ENCODE measurements at places on chromosomes 11 and 22.

GRCh38 chr22:37449331-37450001, 22.2 kb upstream of the ELFN2 start:
- peak; percentile 49 for DNase-seq

- DNase-seq = no peak
Observed at GRCh38 chr11:65862191-65862735, 2.0 kb downstream of the MUS81 start.

DNA sequence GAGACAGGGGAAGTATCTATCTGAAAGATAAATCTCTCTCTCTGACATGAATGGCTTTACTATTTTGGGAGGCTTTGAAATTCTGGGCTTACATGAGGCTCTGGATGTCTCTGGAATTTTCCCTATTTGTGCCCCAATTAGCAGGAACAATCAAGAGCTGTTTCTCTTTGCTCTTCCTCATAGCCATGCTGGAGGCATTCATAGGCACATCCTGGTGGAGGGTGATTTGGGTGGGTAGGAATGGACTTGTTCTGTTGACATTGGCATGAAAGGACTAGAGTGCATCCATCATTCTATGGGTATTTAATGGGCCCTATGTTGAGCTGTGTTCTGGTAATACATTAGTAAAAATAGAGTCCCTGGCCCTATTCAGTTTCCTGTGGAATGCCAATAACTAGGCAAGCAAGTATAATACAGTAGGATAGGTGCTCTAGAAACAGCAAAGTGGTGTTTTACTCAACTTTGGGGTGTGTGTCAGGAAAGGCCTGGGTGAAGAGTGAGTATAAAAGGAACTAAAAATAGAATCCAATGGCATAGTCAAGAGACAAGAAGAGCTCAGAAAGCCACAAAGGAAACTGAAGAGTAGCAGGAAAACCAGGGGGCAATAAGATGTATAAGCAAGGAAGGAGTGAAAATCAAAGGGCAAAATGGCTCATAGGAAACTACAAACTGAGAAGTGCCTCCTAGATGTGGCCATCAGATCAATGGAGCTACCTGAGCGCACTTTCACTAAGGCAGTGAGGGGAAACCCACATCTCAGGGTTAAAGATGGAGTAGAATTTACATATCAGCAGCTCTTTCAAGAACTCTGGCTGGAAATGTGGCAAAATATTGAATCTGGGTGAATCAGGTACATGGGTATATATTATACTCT, 45.0 kb downstream of the CWC15 start:
- DNase-seq = no peak

GRCh38 chr11:6202041-6202440, 3.0 kb downstream of the OR52W1 start:
- no peak for DNase-seq

DNA sequence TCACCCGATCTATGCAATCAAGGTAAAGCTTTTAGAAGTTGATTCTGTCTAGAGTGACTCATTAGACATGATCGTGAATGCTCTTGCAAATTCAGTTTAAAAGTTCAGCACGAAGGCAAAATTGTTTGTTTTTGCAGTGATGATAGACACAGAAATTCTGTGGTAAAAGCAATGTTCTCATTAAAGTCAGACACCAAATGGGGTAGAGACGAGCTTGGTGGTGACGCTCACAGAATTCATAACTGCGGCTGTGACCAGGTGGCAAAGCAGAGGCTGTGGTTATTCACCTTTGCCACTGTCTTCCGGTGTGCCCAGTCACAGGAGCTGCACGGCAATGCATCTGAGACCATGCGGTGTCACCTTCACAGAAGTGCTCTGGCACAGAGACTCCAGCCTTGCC, 83.4 kb downstream of the WNT7B start:
- no peak for DNase-seq

DNA sequence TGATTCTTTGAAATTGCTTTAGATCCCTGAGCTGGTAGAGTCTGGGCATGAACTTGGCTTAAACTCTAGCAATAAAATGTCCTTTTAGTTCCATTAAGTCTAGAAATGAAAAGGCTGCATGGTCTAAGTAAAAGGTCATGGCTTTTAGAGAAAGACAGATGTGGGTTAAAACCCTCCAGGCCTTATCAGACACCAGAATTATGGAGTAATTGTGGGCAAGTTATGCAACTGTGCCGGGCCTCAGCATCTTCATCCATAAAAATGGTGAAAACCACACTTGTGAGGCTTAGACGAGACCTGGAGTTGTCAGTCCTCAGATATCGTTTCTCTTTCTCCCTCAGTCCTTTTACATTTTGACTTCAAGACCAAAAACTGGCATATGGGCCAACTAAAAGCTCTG, 597.9 kb upstream of the KIRREL3 start:
- DNase-seq = no peak

GRCh38 chr11:68940651-68941323, 37.1 kb downstream of the IGHMBP2 start:
- no peak for DNase-seq

DNA sequence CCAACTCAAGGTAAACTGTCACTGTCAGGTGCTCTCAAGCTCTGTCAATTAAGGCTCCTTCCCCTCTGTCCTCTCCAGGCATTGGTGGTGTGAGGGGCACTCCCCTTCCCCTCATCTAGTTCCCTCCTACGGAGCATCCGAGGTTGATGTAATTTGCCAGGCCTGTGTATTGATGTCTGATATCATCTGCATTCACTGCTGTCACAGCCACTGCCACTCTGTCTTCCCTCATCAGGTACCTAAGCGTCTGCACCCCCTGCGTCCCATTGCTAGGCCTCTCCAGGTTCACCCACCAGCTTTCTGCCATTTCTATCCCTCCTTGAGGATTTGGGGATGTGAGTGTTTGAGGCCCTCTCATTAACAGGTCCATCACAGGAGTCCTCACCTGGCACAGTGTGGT, 50.0 kb upstream of the SYT13 start:
- DNase-seq = no peak

- DNase-seq = peak; percentile 56
Observed at GRCh38 chr22:24510637-24511625, 15.8 kb downstream of the UPB1 start.

GRCh38 chr22:37218771-37219411, 6.6 kb upstream of the SSTR3 start:
- no peak for DNase-seq

DNA sequence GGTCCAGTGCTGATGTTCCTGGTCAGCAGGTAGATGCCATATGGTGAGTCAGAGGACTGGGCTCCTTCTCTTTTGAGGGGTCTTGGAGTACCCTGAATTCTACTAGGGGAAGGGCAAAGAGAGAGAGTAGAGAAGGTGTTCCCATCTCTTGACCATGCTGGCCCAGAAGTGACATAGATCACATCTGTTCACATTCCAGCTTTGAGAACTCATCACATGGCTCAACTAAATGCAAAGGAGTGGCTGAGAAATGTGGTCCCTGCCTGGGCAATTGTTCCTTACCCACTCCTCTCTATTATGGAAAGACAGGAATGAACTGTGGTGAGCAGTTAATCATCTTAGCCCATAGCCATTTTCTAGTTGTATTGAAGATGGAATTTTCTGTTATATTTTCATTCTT, 105.4 kb upstream of the TIMP3 start:
- DNase-seq = no peak

DNA sequence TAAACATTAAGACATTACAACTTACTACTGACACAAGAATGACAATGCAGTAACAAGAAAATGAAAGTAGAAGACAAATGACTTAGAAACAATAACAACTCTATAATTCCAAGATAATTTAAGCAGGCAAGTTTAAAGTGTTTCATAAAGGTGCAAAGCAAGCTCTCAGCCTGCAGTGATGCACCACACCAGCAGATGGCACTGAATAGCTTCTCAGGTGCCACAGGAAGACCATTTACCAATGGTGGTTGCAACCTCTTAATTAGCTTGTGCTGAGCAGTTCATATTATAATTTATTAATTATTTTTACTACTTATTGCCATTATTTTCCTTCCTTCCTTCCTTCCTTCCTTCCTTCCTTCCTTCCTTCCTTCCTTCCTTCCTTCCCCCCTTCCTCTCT, 60.6 kb downstream of the NXPE2 start:
- peak; percentile 47 for DNase-seq

GRCh38 chr11:118606157-118606843, 1.1 kb upstream of the PHLDB1 start:
- no peak for DNase-seq

DNA sequence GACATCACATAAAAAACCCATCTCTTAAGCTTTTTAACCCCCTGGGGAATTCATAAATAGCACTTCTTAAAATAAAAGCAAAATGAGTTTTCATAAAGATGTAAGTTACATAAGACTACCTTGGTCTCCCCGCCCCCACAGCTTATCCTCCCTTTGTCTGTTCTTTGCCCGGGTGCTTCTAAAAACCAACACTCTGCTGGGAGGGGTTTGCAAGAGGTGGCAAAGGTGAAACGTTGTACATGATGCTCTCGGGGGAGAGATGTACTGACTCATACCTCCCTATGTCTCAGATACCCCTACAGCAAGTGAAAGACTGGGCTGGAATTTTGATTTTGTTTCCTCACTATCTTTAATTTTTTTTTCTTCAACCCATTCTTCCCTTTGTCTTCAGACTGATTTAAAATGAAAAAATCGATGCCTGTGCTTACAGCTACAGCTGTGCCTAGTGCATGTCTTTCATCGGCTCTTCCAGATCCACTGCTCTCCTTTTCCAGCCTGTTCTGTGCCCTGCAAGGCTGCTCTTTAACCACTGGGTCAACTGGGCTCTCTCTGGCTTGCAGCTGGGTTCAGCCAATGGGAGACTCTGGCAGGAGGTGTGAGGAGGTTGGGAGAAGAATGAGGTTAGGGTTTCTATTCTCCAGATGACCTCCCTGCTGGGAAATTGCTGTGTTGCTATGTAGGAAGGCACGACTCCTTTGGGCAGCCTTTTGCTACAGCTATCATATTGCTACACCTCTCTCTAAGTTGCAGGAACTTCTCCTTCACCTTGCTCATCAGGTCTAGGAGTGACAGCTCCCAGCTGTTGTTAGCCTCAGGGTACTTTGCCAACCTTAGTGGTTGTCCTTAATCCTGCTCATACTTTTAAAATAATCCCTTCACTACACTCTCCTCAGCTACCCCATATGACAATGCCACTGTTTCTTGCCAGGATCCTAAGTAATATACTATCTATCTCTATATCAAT, 266.5 kb downstream of the TENM4 start:
- DNase-seq = no peak

GRCh38 chr11:34600339-34601084, 20.4 kb upstream of the EHF start:
- no peak for DNase-seq

DNA sequence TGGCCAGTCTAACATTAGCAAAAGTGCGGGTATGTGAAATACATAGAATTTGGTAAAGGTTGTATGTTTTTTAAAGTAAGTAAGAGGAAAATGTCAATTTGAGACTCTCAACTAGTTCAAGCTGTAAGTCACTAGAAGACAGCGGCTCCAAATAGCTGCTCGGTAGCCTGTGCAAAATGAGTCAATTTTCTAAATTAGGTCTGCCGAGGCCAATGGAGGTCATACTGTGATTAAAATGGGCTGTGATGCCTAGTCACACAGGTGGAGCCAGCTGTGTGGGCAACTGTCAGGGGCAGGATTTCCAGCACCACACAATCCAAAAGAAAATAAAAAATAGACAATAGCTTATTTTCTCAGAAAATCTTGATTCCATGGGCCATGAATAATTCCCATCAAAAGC, 32.3 kb downstream of the KCNA4 start:
- DNase-seq = no peak

DNA sequence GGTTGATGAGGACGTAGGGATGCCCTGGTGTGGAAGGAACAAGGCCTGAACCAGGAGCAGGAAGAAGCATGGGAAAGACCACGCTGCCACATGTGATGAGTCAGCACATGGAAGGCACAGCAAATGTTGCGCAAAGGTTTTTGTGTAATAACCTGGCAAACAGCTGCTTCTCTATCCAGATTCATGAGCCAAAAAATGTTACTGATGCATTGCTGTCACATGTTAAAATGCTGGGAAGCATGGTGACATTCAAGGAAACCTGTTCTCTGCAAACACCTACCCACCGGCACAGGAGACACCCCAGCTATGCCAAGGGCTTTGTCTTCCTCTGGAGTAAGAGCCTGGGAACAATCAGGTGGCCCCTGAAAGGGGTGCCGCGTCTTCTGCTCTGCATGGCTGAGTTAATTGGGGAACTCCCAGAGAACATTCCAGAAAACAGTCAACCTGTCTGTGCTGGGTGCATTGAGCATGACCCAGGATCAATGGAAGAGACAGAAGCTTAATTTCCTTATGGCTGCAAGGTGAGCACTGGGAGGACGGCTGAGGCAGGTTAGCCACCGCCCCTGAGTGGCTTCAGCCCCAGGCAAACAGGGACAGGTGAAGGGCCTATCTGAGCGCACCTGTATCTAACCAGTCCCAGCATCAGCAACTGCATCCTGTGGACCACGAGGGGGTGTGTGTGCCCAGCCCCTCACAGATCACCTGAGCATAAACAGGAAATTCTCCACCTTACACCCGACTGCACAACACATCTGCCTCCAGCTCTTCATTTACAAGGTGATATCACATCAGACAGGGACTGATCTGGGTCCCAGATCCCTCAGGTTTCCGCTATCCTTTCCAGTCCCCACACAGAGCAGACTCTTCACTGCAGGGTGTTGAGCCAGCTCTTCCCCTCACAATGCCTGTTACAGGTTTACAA, 108.4 kb downstream of the GGTLC2 start:
- DNase-seq = peak; percentile 76

GRCh38 chr11:58957922-58958321, 18.6 kb downstream of the GLYATL1 start:
- no peak for DNase-seq

DNA sequence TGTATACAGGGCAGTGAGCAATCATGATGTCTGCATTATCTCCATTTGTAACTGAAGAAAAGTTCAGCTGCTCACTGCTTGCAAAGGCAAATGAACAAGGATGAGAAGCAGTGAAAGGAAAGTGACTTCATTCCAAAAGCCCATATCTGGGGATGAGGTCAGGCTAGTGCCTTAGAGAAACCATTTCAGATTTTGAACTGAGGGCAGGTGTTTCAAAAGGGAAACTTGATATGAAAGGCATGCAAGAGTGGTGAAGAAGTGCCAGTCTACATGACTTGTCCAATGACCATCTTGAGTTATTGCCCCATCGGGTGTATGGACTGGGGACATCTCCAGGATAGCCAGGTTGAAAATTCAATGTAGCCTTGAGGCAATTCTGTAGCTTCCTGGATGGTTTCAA, 7.3 kb upstream of the APOL4 start:
- DNase-seq = no peak

- peak; percentile 10 for DNase-seq
Observed at GRCh38 chr22:42270176-42270509, 310 bp downstream of the TCF20 start.

DNA sequence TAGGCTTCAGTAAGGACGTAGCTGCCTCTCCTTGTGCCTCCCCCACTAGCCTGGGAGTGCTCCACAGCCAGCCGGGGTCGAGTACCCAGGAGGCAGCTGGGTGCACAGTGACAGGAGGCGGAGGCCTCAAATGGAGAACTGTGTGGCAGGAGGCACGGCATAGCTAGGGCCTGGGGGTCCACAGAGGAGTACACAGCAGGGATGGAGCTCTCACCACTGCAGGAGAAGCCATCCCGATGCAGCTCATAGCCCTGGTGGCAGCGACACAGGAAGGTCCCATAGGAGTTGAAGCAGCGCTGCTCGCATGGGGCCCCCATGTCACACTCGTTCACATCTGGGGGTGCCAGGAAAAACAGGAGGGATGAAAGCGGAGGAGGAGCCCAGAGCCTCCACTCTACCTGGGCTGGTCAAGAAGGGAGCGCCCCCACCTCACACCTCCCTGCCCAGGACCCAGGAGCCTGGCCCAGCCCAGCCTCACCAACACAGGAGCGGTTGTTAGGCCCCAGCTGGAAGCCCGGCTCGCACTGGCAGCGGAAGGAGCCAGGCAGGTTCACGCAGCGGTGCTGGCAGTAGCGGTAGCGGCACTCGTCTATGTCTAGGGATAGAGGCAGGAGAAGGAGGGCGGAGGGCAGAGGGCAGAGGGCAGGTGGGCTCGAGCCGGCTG, 2.8 kb downstream of the EFEMP2 start:
- DNase-seq = no peak

All from suppressor macrophage (primary cell).